ENCODE measurements at places on chromosomes 4 and X.

GRCh38 chr4:81604683-81605218, 133.0 kb upstream of the RASGEF1B start:
- no peaks in the 10 kb centered on the region for H3K36me3 ChIP-seq
- no peak for DNase-seq
- H3K4me1 ChIP-seq = no peaks in the 10 kb centered on the region
- no peak overlapping the region for H3K27ac ChIP-seq

DNA sequence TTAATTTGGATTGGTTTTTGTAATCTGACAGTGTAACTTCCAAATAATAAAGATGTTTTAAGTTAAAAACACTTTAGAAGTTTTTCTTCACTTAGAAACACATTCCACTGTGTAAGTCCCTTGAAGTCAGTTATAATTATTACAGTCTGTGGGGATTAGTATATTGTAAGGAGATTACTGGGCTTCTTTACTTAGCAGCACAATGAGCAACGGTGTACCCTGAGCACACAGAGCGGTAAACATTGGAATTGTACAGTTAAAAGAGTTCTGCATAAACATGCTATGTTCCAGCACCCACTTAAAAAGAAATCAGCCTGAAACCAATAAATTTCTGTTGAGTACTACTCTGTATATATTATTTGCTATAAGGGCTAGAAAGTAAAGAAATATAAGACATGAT, 44.3 kb downstream of the CCSER1 start:
- no peaks in the 10 kb centered on the region for H3K27me3 ChIP-seq
- no peaks in the 10 kb centered on the region for H3K36me3 ChIP-seq
- no peak overlapping the region for H3K4me3 ChIP-seq
- no peak overlapping the region for H3K27ac ChIP-seq
- DNase-seq = no peak
- H3K4me1 ChIP-seq = no peaks in the 10 kb centered on the region

GRCh38 chrX:39654952-39655351, 442.8 kb downstream of the BCOR start:
- no peak overlapping the region for H3K27ac ChIP-seq
- no peaks in the 10 kb centered on the region for H3K27me3 ChIP-seq

DNA sequence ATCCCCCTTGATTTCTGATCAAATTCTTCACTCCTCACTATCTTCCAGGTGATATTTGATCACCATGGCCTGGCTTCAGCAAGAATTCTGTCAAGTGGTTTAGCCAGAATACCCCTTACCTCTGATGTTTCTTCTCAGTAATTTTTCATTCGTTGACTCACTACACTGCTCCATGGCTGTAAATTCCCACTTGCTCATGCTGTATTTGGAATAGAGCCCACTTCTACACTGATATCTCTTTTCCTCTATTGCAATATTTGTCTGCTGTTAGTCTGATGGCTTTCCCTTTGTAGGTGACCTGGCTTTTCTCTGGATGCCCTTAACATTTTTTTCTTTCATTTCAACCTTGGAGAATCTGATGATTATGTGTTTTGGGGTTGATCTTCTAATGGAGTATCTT, 73.9 kb upstream of the DIPK2B start:
- no peaks in the 10 kb centered on the region for H3K27me3 ChIP-seq
- H3K36me3 ChIP-seq = no peaks in the 10 kb centered on the region
- no peak overlapping the region for H3K4me3 ChIP-seq

DNA sequence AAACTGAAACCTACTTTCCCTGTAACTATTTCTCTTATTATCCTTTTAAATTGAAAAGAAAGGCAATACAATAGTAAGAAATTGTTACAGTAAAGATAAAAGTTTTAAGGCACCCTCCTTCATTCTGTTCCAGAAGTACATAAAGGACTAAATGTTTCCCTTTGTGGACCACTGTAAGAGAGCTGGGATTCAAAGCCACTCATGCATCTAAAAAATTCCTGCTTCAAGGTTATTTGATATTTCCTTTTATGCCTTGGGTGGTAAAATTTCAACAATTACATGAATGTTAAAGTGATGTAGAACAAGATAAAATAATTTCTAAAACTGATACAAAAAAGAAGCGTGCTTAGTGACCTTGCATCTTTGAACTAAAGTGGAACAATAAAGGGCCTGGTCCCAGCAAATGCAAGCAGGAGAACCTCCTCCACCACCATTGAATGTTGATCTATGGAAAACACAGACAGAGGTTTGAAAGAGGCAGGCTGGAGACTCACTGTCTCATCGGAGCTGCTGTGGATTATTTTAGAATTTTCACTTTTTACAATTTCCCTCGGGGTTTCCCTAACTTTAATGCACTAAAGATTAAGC, 42.3 kb upstream of the PRSS12 start:
- DNase-seq = no peak
- no peaks in the 10 kb centered on the region for H3K27me3 ChIP-seq
- H3K4me3 ChIP-seq = no peak overlapping the region
- H3K27ac ChIP-seq = no peak overlapping the region
- no peaks in the 10 kb centered on the region for H3K36me3 ChIP-seq

GRCh38 chr4:41538887-41539498, 1.0 kb downstream of the LIMCH1 start:
- no peaks in the 10 kb centered on the region for H3K4me1 ChIP-seq
- DNase-seq = no peak
- H3K4me3 ChIP-seq = no peak overlapping the region
- no peak overlapping the region for H3K27ac ChIP-seq
- no peaks in the 10 kb centered on the region for H3K27me3 ChIP-seq

DNA sequence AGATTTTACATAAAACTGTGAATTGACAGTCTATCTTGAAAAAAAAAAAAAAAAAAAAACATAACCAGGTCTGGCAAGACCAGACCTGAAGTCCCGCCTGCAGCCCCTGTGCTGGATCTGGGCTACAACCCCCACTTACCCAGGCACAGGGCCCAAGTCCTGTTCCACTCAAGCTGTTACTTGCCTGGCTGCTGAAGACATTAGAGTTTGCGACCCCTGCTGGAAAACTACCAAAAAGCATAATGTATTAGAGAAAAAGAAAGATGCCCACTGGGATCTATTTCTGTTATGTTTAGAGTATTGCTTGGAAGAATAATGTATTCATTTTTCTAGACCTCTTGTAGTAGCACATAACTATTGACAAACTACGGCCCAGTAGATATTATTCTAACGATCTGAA, 4.7 kb downstream of the HS3ST1 start:
- H3K36me3 ChIP-seq = no peaks in the 10 kb centered on the region
- H3K27me3 ChIP-seq = peaks cover 4% of the 10 kb centered on the region
- H3K4me1 ChIP-seq = no peaks in the 10 kb centered on the region

- H3K27me3 ChIP-seq = no peaks in the 10 kb centered on the region
- no peak overlapping the region for H3K27ac ChIP-seq
- DNase-seq = no peak
- H3K4me1 ChIP-seq = no peaks in the 10 kb centered on the region
- H3K4me3 ChIP-seq = no peak overlapping the region
Observed at GRCh38 chr4:43471950-43472349, 579.4 kb downstream of the GRXCR1 start.

GRCh38 chr4:87749883-87750282, 49.5 kb upstream of the IBSP start:
- H3K36me3 ChIP-seq = no peaks in the 10 kb centered on the region
- DNase-seq = no peak

- H3K27ac ChIP-seq = no peak overlapping the region
- H3K4me3 ChIP-seq = no peak overlapping the region
- H3K27me3 ChIP-seq = no peaks in the 10 kb centered on the region
- no peaks in the 10 kb centered on the region for H3K4me1 ChIP-seq
Observed at GRCh38 chr4:142824368-142824767, 21.7 kb downstream of the INPP4B start.

- no peaks in the 10 kb centered on the region for H3K36me3 ChIP-seq
- H3K27me3 ChIP-seq = no peaks in the 10 kb centered on the region
- H3K27ac ChIP-seq = no peak overlapping the region
- DNase-seq = no peak
- peaks cover 23% of the 10 kb centered on the region for H3K4me1 ChIP-seq
Observed at GRCh38 chr4:71009086-71009485, 15.6 kb downstream of the DCK start.

- no peak overlapping the region for H3K4me3 ChIP-seq
- H3K36me3 ChIP-seq = no peaks in the 10 kb centered on the region
- no peak overlapping the region for H3K27ac ChIP-seq
Observed at GRCh38 chrX:21305799-21306336, 68.3 kb upstream of the CNKSR2 start.

DNA sequence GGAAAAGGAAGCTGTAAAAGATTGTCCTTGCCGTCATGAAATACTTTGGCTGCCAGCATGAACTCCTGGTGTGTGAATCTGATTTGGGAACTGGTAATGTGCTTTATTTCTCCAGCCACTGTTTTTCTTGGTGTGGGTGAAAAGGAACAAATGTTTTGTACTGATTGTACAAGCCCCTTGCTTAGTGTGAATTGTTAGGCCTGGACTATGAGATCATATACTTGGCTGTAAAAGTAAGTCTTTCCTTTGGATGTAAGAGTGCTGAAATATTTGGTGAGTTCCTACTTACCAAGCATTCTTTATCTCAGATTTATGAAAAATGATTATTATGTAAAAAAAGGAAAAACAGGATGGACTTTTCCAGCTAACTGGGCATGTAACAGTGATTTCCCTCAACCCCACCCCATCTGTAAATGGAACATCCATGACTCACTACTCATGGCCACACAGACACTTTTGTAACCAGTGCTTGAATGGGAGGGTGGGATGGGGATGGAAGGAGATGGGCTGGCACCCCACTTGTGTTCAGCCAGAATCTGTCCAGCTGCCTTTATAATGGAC, 6.3 kb downstream of the FNIP2 start:
- no peak overlapping the region for H3K27ac ChIP-seq
- H3K27me3 ChIP-seq = no peaks in the 10 kb centered on the region
- DNase-seq = no peak
- H3K4me1 ChIP-seq = peaks cover 5% of the 10 kb centered on the region

DNA sequence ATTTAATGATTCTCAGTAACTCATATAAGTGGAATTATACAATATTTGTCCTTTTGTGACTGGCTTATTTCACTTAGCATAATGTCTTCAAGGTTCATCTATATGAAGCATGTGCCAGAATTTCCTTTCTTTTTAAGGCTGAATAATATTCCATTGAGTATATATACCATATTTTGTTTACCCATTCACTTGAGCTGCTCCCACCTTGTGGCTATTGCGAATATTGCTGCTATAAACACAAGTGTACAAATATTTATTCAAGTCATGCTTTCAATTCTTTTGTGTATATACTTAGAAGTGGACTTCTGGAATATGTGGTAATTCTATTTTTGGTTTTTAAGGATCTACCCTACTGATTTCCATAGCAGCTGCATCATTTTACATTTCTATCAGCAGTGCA, 219.1 kb downstream of the MID1 start:
- no peak for DNase-seq
- no peak overlapping the region for H3K27ac ChIP-seq
- H3K4me3 ChIP-seq = no peak overlapping the region
- no peaks in the 10 kb centered on the region for H3K4me1 ChIP-seq
- no peaks in the 10 kb centered on the region for H3K36me3 ChIP-seq

DNA sequence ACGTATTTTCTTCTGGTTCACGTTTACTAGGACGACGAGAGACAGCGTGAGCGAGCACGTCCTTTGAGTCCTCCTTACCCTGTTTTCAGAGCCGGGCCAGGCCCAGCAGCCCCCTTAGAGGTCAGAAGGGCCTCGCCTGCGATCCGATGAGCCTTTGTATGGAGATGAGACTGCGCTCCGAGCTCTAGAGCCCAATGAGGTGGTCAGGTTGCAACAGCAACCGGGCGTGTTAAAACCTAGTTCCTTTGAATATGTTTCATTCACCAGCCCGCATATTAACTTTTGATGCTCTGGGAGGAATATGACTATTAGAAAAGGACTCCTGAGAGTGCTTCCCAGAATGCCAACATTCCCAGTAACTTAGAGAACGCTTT, 55.6 kb upstream of the TADA2B start:
- H3K27me3 ChIP-seq = no peaks in the 10 kb centered on the region
- no peak for DNase-seq
- peaks cover 22% of the 10 kb centered on the region for H3K4me1 ChIP-seq
- H3K27ac ChIP-seq = peak overlapping the region; percentile 59
- no peaks in the 10 kb centered on the region for H3K36me3 ChIP-seq
- H3K4me3 ChIP-seq = peak overlapping the region; percentile 66

DNA sequence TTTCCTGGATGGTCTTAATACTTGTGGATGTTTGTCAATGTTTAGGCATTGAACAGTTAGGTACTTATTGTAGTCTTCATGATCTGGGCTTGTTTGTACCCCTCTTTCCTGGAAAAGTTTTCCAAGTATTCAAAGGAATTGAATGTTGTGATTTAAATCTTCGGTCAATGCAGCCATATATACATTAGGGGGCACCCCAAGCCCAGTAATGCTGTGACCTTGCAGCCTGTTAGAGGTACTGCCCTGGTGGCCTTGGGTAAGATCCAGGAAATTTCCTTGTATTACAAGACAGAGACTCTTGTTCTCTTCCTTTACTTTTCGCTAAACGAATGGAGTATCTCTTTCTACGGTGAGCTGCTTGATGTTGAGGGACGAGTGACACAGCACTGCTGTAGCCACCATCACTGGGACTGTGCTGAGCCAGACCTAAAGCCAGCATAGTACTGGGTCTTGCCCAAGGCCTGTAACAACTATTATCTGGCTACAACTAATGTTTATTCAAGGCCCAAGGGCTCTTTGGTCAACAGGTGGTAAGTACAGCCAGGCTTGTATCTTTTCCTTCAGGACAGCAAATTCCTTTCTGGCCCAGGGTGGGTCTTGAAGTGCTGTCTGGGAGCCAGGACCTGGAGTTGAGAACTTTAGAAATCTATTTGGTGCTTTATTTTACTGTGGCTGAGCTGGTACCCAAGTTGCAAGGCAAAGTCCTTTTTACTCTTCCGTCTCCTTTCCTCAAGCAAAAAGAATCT, 118.3 kb upstream of the ATOH1 start:
- H3K27me3 ChIP-seq = no peaks in the 10 kb centered on the region
- DNase-seq = no peak
- H3K4me1 ChIP-seq = no peaks in the 10 kb centered on the region
- H3K36me3 ChIP-seq = no peaks in the 10 kb centered on the region

- no peaks in the 10 kb centered on the region for H3K4me1 ChIP-seq
- no peaks in the 10 kb centered on the region for H3K27me3 ChIP-seq
- H3K4me3 ChIP-seq = no peak overlapping the region
- no peak for DNase-seq
- no peaks in the 10 kb centered on the region for H3K36me3 ChIP-seq
Observed at GRCh38 chr4:113662581-113662980, 99.0 kb downstream of the CAMK2D start.

- H3K4me1 ChIP-seq = peaks cover 21% of the 10 kb centered on the region
- DNase-seq = peak; percentile 9
- H3K4me3 ChIP-seq = peak overlapping the region; percentile 59
- H3K27ac ChIP-seq = no peak overlapping the region
Observed at GRCh38 chr4:184825141-184825895, 450 bp downstream of the ACSL1 start.

GRCh38 chr4:38243388-38244053, 283.3 kb downstream of the PTTG2 start:
- peaks cover 11% of the 10 kb centered on the region for H3K4me1 ChIP-seq
- no peaks in the 10 kb centered on the region for H3K27me3 ChIP-seq
- no peaks in the 10 kb centered on the region for H3K36me3 ChIP-seq
- H3K4me3 ChIP-seq = no peak overlapping the region
- no peak for DNase-seq
- no peak overlapping the region for H3K27ac ChIP-seq

GRCh38 chr4:54095110-54095825, 4.7 kb upstream of the GSX2 start:
- no peak overlapping the region for H3K4me3 ChIP-seq
- DNase-seq = no peak
- H3K27me3 ChIP-seq = peaks cover 76% of the 10 kb centered on the region
- H3K27ac ChIP-seq = no peak overlapping the region
- no peaks in the 10 kb centered on the region for H3K36me3 ChIP-seq
- peaks cover 24% of the 10 kb centered on the region for H3K4me1 ChIP-seq
